ENCODE measurements at places on chromosomes 4 and X.

DNA sequence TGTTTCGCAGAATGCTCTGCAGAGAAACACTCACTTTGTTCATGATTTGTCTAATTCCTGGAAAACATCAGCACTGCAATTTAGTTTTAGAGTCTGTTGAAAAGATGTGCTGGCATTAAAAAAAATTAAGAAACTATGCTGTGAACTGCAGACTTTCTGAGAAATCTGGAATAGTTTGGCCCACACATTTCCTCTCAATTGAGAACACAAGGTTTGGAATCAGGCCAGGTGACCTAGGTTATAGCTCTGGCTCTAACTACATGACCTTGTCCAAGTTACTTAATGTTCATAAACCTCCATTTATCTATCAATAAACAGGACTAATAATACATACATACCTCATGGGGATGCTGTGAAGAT lies 61.4 kb upstream of the ENPEP start:
- DNase-seq = no peak

GRCh38 chr4:169345316-169345721 lies 74.6 kb upstream of the SH3RF1 start:
- peak; percentile 95 for DNase-seq

DNA sequence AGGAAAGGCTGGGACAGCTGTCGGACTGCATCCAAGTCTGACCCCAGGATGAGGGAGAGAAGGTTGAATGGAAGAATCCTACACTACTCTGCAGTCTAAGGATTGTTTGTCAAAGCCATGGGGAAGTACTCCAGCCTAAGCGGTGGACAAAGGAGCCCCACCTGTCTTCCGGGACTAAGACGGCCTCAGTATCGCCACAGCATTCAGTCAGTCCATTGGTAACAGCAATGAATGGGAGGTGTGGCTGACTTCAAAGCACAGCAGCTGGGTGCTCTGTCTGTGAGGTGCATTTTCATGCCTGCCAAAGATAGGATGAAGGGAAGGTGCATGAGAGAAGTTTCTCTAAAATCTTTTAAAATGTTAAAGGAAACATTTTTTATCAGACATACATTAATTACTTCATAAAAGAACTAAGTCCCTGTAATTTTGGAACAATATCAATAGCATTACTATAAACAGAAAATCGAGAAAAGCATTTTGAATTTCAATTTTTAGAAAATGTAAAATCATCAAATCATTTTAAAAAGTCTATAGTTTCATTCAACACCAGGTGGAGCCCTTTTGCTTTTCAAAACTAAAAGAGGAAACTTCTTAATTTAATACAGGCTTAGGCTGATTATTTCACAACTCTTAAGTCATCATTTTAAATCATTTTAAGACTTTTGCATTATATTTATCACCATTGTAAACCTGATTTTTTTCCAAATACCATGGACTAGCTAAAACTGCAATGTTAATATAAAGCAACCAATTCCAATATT lies 27.6 kb upstream of the INTU start:
- no peak for DNase-seq

DNA sequence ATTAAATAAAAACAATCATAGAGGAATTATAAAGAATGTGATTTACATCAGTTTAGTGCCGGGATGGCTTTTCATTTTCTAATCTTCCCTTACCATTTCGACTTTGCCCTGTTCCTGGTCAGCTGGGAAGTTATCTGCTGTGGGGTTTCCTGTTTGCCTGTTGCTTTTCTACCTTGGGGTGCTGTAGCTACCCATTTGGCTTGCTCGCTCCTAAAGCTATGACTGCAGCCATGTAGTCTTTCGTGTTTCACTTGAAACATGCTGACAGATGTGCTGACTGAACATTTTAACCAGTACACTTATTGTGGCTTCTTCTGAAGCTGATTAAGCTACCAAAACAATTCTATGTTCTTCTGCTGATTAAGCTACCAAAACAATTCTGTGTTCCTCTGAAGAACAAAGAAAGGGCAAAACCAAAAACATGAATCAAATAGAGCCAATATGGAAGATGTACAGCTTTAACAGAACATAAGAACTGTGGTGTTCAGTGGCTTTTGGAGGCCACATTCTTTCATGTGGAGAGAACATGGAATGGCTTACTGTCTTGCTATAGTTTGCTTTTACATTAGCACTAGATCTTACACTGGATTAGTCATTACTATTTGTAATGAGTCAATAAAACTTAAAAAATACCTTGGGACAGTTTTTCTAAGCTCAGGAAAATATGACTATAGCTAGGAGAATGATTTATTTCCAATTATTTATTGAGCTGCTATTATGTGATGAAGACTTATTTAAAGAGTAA lies 440.4 kb downstream of the SPRY1 start:
- no peak for DNase-seq

GRCh38 chr4:128227991-128228571 lies 59.5 kb downstream of the PGRMC2 start:
- DNase-seq = no peak

Measured in HS-5 (cell line).